ENCODE measurements at places on chromosomes 7 and 10.
A peak's percentile ranks its signal among the peaks of the same experiment; 100 is the strongest.

DNA sequence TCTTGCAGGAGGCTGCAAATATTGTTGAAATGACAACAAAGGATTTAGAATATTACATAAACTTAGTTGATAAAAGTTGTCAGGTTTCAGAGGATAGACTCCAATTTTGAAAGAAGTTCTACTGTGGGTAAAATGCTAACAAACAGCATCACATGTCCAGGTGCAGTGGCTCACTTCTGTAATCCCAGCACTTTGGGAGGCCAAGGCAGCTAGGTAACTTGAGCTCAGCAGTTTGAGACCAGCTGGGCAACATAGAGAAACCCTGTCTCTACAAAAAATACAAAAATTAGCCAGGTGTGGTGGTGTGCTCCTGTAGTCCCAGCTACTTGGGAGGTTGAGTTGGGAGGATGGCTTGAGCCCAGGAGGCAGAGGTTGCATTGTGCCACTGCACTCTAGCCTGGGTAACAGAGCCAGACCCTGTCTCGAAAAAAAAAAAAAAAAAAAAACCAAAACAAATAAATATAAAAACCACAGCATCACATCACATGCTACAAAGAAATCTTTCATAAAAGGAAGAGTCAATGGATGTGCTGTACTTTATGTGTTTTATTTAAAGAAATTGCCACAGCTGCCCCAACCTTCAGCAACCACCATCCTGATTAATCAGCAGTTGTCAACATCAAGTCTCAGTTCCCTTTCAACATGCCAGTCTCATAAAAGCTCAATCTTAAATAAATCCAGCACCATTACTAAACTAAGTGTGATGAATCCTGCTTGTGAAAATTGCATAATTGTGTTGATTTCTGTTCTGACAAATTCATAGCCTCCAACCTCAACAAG is 83.2 kb upstream of the MBL2 start:
- DNase-seq, result no peak

GRCh38 chr7:54843841-54844355 is 84.9 kb upstream of the SEC61G start:
- no peak for DNase-seq

DNA sequence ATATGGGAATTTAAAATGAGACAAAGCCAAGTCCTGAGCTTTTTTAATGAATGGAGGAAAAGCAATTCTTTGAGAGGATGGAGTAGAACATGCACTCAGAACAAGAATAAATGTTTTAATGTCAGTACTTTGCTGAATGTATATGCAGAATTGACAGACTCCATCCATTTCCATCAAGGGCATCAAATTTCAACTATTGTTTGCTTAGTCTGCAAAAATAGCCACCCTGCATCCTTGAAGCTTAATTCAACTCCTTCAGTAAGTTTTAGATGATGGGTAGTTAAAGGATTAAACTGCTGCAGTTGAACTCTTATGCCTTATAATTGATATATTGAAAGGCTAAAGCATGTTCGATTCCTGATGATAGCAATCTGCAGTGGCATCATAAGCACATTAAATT is 99.7 kb upstream of the IFRD1 start:
- DNase-seq, result no peak

GRCh38 chr10:130403153-130404075 is 267.2 kb downstream of the GLRX3 start:
- DNase-seq, result no peak

- no peak for DNase-seq
Observed at GRCh38 chr7:116377721-116378120, 121.8 kb upstream of the CAV2 start.

GRCh38 chr7:24786941-24787340 is 29.7 kb upstream of the GSDME start:
- DNase-seq, result peak; percentile 93

DNA sequence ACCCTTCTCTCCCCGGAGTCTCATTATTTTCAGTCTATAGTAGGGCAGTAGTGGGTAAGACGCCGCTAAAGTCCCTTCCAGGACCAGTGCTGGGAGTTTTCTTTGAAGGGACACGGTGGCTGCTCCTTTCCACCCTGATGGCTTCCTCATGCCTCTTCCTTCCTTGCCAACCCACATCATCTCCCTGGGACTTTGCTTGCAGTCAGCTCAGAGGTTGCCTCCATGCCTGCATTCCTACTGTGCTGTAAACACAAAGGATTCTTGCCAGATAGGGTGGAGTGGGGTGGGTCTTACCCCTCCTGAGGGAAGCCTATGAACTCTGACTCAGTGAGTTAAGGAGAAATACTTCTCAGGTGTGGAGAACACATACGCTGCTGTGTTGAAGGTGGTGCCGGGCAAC is 59.9 kb upstream of the IGFBP3 start:
- DNase-seq, result no peak

GRCh38 chr7:128201067-128201689 is 39.9 kb upstream of the LEP start:
- no peak for DNase-seq

DNA sequence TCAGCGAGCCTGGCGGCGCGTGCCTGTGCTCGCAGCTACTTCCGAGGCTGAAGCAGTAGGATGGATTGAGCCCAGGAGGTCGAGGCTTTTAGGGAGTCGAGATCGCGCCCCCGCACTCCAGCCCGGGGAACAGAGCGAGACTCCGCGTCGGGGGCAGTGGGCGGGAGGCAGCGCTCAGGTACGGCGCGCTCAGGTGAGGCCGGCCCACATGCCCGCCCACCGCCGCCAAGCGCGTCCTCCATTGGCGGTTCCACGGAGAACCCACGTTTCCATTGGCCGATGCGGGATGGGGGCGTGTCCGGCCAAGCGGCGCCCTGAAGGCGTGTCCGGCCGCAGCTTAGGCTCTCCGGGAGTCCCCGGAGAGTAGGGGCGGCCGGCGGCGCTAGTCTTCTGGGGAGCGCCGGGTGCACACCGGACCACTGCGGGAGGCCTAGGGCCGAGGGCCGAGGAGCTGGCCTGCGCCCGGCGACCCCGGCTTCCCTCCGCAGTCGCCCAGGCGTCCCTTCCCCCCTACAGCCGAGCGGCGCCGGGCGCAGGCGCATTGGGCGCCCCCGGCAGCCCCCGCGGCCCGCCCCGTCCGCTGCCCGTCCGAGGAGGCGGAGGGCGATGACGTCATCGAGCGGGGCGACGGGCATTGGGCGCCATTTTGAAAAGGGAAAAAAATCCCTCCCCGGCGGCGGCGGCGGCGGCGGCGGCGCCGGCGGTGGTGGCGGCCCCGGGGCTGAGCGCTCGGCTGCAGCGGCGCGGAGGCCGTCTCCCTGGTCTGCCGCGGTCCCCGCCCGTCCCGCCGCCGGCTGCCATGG is at the start of gene PPP2R2D:
PPP2R2D (plus strand) TSS at position 659 of the 803 bp plus-strand sequence; CDS start at position 800, 141 bp downstream.
- DNase-seq, result peak; percentile 89

Measured in fibroblast of skin of right quadriceps (primary cell).